ENCODE measurements at places on chromosomes 13 and 19.

GRCh38 chr13:113820813-113821651 is 42.8 kb downstream of the GAS6 start:
- no peak for DNase-seq

DNA sequence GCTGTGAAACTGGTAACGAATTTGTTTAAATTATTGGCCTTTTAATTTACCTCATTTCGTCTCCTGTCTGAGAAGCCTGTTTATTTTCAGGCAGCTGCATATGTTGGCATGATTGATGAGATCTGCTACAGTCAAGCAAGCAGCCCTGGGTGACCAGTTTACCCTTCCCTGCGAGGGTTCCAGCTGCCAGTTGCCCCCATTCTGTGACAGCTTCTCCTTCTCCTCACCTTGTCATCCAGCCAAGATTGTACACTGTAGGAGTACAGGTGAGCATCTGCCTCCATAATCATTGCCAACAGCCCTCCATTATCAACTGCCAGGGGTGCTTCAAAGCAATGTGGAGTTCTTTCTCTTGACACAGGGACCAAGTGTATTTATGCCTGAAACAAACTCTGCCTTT is 1979.9 kb upstream of the PRR20A start:
- DNase-seq: no peak

GRCh38 chr13:75372517-75372916 is 109.5 kb downstream of the TBC1D4 start:
- DNase-seq: peak; percentile 62

- DNase-seq: no peak
These were observed 28.3 kb downstream of the CEBPG start for GRCh38 chr19:33401683-33402420.

DNA sequence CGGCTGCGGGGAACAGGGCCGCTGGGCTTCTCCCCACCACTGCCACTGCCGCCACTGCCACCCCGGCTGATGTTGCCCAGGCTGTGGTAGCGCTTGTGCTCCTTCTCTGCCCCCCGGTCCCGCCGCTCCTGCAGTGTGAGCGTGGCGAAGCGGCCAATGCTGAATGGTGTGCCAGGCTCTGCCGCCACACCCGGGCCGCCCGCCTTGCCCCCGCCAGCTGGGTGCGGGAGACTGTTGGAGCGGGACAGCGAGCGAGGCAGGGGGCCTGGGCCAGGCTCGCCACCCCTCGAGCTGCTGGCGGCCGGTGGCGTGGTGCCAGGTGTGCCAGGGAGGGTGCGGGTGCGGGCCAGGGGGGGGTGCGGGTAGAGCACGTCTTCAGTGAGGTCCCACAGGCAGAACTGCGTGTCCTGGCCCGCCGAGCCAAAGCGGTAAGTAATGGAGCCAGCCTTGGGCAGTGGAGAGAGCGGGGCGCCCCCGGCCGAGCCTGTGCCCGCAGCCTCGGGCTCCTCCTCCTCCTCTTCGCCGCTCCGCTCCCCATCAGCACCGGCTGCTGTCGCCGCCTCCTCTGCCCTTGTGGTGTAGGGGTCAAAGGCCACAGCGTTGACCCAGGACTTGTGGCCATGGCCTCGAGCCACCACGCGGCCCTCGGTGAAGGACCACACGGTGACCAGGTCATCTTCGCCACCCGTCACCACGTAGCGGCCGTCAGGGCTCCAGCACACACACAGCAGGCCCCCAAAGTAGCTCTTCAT is 3.7 kb upstream of the DMPK start:
- no peak for DNase-seq

DNA sequence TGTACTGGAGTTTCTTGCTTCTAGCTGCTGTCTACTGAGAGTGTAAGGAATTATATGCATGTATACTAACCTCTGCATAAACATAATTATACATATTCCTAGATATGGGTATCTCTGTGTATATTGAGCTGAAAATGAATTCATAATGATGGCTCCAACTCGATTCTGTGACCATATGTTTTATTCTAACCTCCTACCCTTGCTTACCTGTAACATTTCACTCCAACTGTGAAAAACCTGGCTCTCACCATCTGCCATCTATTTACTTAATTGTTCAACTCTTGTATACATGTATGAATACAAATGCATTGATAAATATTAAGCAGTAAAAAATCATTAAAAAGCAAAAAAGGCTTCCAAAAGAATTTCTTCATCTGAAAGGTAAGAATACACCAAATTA is 1729.5 kb upstream of the SPRY2 start:
- DNase-seq: no peak

DNA sequence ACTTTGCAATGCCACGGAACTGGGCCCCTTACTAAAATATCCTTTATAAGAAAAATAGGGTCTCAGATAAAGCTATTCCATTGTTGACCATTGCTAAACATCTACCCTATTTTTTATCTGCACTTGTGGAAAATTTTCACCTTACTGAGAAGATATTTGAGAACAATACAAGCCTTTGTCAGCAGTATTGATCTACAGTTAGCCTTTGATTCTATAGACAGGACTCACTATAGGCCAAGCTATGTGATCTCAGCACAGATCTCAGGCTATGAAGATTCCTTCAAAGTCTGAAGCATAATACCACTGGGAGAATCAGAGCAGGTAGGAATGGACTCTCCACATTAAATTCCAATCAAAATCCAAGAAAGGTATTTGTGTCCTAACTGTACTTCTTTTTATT is 1099.7 kb downstream of the DIAPH3 start:
- no peak for DNase-seq

DNA sequence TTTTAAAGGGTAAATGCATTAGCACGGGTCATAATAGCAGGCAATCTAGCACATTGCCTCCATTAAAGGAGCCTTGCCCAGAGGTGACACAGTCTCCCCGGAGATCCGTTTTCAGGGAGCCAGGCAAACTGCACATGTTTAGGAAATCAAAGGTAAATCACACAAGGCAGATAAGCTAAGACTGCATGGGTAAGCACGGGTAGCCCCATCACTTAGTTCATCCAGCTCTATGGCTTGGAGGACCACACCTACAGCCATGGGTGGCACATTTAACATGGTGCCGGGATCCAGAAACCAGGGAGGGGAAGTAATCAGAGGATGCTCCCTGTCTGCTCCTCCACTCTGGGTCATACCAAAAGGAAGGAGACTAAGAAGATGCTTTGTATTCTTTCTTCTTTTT is 16.8 kb downstream of the LGALS16 start:
- no peak for DNase-seq

- no peak for DNase-seq
These were observed 3.0 kb downstream of the RPL13A start for GRCh38 chr19:49490287-49491029.

- DNase-seq: no peak
These were observed 2715.0 kb upstream of the PCDH20 start for GRCh38 chr13:64130600-64130999.

- no peak for DNase-seq
These were observed 122.9 kb downstream of the MYO16 start for GRCh38 chr13:108752276-108752675.

GRCh38 chr13:24459234-24459633 is 53.3 kb downstream of the PARP4 start:
- no peak for DNase-seq

- DNase-seq: no peak
These were observed 141.6 kb downstream of the FGF14 start for GRCh38 chr13:102260256-102260655.

GRCh38 chr19:57949702-57950101 is 2.2 kb upstream of the ZNF256 start:
- DNase-seq: no peak

- no peak for DNase-seq
These were observed 9.3 kb upstream of the LRRC25 start for GRCh38 chr19:18406749-18407148.

GRCh38 chr19:27691991-27692390 is 1521.0 kb downstream of the UQCRFS1 start:
- no peak for DNase-seq

DNA sequence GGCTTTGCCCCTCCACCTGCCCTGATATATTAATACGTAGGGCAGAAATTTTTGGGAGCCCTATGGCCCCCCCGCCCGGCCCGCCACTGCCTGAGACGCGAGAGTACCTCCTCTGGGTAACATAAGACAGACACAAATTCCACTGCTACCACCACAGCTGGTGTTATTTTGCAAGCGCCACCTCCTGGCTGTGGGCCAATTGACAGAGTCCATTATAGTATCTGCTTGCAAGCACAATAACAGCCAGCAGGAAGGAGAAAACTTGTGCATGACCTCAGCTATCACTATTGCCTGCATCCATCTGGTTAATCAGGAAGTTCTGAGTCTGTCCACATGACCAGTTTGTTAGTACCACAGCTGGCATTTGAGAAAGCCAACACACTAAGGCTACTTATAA is 25.3 kb upstream of the OR10H2 start:
- no peak for DNase-seq
